CD8-positive, alpha-beta memory T cell (primary cell): ENCODE measurements at places on chromosomes 11 and 22. TPM values are rescaled to one million over a fixed set of nuclear protein-coding genes. Genes with fewer than 3 reads are reported as not detected.

The OR52I1 gene
- total RNA-seq = not detected

The BACE1-AS gene
- total RNA-seq = 3.8 TPM

The HSPB2 gene
- not detected for total RNA-seq

The APBB1 gene
- 43.6 TPM for total RNA-seq

The ZNF214 gene
- not detected for total RNA-seq

The CASP5 gene
- total RNA-seq = not detected

The BCO2 gene
- total RNA-seq = 1.1 TPM

The GRM5 gene
- total RNA-seq = not detected

The SYT12 gene
- not detected for total RNA-seq

The WBP2NL gene
- 0.66 TPM for total RNA-seq

The NOX4 gene
- not detected for total RNA-seq

The MMP11 gene
- total RNA-seq = 0.90 TPM

The GLB1L2 gene
- total RNA-seq = 8.6 TPM

The CAPN5 gene
- total RNA-seq = 1.1 TPM

The BTBD10 gene
- total RNA-seq = 27.3 TPM

The FOSL1 gene
- total RNA-seq = 26.9 TPM

The C11orf86 gene
- not detected for total RNA-seq

The SYT7 gene
- not detected for total RNA-seq

The MFRP gene
- not detected for total RNA-seq

The OR6T1 gene
- not detected for total RNA-seq
